ENCODE measurements at places on chromosomes 2 and 18. TPM values are rescaled to one million over a fixed set of nuclear protein-coding genes. Genes with fewer than 3 reads are reported as not detected.

KCNG2 gene
- total RNA-seq, result not detected

SLC9A2 gene
- 5.0 TPM for total RNA-seq

KYNU gene
- 0.61 TPM for total RNA-seq

FBXO11 gene
- 21.5 TPM for total RNA-seq

SLC5A7 gene
- total RNA-seq, result not detected

ABCG8 gene
- not detected for total RNA-seq

ACMSD gene
- 0.29 TPM for total RNA-seq

SLC8A1 gene
- 3.8 TPM for total RNA-seq

FBXO48 gene
- total RNA-seq, result 1.2 TPM

CCDC150 gene
- not detected for total RNA-seq

MRPL30 gene
- total RNA-seq, result 43.4 TPM

MYO5B gene
- 0.32 TPM for total RNA-seq

NYAP2 gene
- 1.4 TPM for total RNA-seq

DIPK1C gene
- 2.0 TPM for total RNA-seq

SESTD1 gene
- total RNA-seq, result 8.5 TPM

CD8A gene
- total RNA-seq, result not detected

RETREG2 gene
- total RNA-seq, result 43.9 TPM

UGT1A3 gene
- total RNA-seq, result not detected

ST6GAL2 gene
- not detected for total RNA-seq

LRP1B gene
- 11.1 TPM for total RNA-seq

FLACC1 gene
- total RNA-seq, result 1.4 TPM

ARHGAP15 gene
- total RNA-seq, result 1.2 TPM

Measured in gastrocnemius medialis (tissue), 4 donors.